ENCODE measurements at places on chromosomes 5 and 9.

- no peak for DNase-seq
Observed at GRCh38 chr5:350355-350754, 28.8 kb downstream of the AHRR start.

GRCh38 chr5:115297031-115297430 is 577 bp upstream of the CCDC112 start:
- DNase-seq: peak; percentile 30

- peak; percentile 44 for DNase-seq
Observed at GRCh38 chr9:122158202-122158601, 1.4 kb downstream of the NDUFA8 start.

- DNase-seq: peak; percentile 93
Observed at GRCh38 chr9:116812231-116813030, 125.3 kb downstream of the TRIM32 start.

Data from fibroblast of skin of back (primary cell).